Stimulated activated CD8-positive, alpha-beta memory T cell treated with anti-CD3 and anti-CD28 coated beads, Interleukin-4, amount 100 ng/mL, for 1 hour (primary cell): ENCODE measurements at places on chromosomes 1 and 21.

- DNase-seq = no peak
Observed at GRCh38 chr1:162488219-162488618, 9.4 kb upstream of the UHMK1 start.

GRCh38 chr1:28244549-28245251 lies 8.8 kb downstream of the ATP5IF1 start:
- DNase-seq = no peak

DNA sequence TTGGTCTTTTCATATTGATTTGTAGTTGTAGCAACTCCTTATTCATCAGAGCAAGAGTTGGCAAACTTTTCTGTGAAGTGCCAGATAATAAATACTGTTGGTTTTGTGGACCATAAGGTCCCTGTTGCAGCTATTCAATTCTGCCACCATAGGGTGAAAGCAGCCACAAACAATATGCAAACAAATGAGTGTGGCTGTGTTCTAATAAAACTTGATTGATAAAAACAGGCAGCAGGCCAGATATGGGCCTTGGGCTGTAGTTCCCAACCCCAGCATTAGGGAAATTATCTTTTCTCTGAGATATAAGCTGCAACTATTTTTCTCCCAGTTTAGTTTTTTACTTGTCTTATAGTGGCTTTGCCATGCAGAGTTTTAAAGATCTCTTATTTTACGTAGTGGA lies 469.2 kb downstream of the SMYD3 start:
- DNase-seq = no peak

DNA sequence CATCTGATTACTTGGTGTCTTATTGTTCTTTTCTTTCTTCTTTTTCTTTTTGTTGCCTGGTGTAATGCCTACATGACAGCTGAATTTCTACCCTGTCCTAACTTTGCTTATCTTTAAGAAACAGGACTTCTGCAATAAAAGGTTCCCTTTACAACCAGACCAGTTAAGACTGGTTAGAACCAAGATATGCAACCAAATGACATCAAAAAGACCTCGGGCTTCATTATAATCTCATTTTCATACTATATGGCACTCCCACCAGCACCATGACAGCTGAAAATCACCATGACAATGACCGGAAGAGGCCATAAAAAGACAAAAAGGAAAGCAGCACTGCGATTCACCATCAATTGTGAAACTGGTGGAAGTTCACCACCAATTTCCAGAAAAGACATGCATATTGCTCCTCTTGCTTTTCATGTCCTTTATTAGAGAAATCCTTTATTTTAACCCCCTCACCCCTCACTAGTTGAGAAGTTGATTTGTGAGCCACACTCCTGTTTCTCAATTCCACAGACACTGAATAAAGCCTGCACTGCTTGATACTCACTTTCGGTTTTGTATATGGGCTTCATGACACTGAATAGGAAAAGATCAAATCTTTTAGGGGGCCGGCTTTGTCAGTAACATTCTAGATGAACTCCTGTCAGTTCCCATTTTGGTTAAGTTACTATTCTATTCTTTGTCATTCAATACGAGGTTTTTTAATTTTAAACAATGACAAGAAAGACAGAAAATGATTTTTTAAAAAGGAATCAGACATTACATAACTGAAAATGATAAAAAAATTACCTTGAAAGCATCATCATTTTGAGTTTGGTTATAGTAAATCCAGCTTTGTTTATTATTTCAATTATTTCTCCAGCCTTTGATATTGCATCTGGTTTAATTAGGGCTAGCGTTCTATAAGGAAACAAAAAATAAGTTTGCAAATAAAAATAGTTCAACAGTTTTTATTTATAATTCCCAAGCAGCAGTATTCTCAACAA lies 58.1 kb downstream of the NME7 start:
- no peak for DNase-seq

DNA sequence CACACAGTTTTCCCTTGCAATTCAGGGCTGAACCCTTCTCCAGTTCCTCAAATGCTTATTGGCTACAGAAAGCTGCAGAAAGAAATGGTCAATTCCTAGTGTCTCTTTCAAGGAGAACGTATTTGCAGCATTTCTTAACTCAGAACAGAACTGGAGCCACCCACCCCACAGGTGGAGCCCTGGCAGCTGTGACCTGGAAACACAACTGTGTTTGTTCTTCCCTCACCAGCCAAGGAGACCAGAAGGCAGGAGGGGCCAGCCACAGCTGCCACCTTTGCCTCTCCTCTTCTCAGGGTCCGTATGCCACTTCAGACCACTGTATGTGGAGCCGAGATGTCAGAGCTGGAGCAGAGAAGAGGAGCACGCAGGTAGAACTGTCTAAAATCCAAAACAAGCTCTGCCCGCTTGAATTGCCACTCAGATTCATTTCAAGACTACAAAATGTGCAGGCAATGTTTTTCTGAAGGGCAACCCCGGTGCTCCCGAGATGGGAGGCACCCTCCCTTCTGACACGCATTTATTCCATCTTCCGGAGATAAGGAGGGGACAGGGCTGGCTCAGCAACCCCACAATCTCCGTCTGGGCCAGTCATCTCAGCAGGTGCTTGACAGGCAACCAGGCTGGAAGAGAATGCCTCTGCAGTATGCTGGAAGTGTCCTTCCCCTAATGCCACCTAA lies 16.7 kb downstream of the CD247 start:
- DNase-seq = no peak

GRCh38 chr1:224057461-224058199 lies 56.3 kb upstream of the FBXO28 start:
- no peak for DNase-seq

DNA sequence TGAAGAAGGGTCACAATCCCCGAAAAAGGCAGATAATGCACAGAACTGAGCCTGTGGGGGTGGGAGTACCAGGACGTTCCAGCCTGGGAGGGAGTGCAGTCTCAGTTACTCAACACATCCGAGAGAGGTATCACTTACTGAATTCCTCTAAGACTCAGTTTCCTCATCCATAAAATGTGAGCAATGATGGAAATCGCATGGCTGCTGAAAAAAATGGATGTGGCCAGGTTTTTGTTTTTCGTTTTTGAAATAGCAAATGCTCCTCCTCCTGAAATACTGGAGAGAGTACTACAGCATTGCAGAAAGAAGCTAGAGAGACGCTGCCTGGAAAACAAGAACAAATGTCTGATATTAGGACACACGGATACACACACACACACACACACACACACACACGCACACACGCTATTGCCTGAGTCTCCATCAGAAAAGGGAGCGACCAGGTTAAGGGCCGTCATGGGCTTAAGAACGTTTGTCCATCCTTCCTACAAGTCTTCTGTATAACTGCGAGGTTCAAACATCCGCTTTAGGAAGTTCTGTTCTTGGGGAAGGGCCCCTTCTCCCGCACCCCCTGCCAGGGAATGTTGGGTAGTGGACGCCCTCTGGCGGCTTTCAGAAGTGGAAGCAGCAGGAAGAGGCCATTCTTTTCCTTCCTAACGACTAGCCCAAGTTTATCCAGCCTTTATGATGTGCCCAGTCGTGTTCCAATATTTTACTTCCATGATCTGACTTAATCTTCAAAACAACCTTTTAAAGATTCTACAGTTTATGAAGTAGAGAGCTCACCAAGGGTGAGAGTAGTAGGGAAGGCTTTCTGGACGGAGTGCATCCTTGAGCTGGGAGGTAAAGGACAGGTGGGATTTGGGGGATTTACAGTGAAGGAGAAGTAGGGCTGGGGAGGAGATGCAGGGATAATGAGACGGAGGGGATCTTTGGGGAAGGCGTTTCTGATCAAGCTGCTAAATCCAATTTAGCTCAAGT lies 699 bp upstream of the NES start:
- no peak for DNase-seq
